Stimulated activated CD8-positive, alpha-beta memory T cell treated with anti-CD3 and anti-CD28 coated beads, Interleukin-7, amount 100 ng/mL, for 1 hour (primary cell): ENCODE measurements at places on chromosomes 7 and 10.

GRCh38 chr10:61812052-61812721 lies 89.3 kb upstream of the ARID5B start:
- no peak for DNase-seq

DNA sequence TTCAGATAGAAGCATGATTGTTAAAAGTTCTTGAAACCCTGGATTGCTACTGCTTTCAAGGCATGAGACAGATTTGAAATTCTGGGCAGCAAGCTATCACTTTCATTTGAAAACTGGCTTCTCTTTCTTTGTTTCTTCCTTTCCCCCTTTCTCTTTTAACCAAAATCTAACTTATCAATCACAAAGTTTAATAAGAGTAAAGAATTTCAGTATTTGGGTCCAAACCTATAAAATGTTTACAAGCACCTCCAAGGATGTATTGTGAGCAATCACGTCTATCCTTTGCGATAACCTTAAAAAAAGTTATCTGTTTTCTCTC lies 21.6 kb upstream of the RPA3 start:
- DNase-seq: no peak

GRCh38 chr10:61487506-61487905 lies 34.3 kb upstream of the TMEM26 start:
- DNase-seq: no peak

- no peak for DNase-seq
These were observed 5.9 kb downstream of the GRID1 start for GRCh38 chr10:86360657-86361056.

DNA sequence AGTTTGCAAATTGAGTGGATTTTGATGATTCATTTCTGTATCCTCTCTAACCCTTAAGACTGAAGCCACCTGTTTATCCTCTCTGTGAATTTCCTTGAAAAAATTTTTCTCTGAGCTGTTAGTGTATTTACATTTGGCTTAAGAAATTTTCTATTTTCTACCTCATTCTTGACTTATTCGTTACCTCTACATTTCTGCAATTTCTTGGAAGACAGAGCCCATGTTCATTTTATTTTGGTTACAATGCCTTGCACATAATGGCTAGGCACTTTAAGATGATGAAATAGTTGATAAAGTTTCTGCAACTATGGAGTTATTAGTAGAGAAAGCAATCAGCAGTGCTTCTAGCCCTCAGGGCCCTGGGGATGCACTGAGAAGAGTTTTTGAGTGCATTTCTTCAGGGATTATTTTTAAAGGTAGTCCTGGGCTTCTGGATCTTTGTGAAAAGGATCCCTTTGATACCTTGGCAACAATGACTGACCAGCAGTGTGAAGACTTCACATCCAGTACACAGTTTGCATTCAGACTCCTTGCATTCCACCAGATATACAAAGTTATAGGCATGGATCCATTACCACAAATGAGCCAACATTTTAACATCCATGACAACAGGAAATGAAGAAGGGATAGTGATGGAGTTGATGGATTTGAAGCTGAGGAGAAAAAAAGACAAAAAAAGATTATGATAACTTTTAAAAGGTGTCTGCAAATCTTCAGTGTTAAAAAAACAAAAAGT lies 68.2 kb downstream of the CH25H start:
- no peak for DNase-seq

DNA sequence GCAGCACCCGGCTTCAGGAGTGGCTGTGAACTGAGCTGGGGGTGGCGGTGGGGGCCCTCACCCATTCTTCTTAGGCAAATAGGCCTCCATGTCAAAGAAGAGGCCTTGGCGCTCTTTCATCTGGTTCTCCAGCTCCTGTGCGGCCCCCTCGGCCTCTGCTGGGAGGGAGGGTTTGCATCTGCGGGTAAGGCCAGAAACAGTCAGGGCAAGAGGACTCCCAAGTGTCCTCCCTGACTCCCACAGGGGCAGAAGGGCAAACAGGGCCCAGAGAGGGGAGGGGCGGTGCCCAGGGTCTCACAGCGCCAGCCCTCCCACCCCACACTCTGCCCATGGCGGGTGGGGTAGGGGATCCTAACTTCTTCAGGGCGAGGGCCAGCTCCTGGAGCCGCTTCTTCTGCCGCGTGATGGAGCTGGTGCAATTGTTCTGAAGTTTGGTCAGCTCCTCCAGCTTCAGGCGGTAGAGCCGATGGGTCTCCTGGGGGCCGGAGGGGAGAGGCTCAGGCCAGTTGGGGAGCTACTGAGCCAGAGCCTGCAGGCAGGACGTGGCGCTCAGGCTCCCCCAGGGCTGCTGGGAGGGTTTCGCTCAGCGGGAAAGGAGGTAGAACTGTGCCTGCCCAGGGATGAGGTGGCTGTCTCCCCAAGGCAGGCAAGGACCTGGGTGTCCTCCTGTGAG lies 2.2 kb downstream of the TMEM120A start:
- DNase-seq: no peak

DNA sequence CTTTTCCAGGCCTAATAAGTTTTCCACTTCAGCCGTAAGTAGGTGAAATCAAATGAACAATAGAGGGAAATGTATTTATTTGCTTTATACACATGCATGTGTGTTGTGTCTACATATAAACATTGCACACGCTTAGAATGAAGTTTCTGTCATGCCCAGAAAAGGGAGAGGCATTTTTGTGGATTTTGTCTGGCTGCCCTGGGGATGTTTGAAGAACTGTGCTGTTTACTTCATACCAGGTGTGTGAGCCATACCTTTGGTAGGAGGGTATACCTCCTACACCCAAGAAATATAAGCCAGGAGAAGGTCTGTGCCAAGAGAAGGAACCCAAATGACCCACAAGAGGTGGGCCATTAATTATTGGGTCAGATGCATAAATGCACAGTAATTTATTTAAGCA lies 12.8 kb downstream of the GATAD1 start:
- no peak for DNase-seq

- DNase-seq: no peak
These were observed 40.6 kb upstream of the PITRM1 start for GRCh38 chr10:3213208-3213607.
